SK-N-DZ (cell line): ENCODE measurements at places on chromosomes 13 and 19.

DNA sequence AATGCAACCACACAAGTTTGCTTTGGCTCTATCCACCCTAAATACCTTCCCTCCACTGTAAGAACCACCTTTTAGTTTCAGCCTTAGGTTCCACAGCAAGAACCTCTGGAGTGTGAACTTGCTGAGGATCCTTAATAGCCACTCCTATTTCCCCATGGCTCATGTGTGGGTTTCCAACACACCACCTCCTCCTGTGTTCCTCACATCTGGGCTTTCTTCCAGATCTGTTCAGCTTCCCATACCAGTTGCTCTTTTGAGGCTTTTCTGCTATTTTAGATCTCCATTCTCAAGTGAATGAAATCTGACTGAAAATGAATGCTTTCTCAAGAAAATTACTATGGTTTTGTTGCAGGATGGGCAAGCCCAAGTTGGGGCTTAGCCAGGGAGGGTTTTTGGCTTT lies 104.8 kb upstream of the MIR17HG start:
- DNase-seq: no peak

DNA sequence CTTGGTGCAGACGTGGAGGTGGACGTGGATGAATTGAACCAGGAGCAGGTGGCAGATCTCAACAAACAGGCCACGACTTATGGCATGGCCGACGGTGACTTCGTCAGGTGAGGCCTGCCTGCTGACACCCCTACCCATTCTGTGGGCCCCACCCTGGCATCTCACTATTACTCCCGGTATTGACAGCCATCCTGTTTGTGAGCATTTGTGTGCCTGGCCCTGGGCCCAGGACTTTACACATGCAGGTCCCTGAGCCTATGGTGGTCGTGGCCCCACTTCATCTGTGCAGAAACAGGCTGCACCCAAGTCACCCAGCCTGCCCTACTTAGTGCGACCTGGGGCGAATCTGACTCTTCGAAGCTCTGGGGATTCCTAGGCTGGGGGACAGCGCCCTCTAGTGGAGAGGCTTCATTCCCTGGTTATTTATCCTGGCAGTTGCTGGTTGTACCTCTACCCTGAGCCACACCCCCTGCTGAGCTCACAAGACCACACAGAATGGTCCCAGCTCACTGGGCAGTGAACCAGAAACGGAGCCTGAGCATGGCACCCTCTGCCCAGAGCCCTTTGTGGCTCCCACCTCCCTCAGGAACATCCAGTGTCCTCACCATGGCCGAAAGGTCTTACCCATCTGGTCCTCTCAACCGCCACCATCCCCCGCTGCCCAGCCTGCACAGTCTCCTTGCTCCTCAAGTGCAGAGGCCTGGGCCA lies 16.9 kb downstream of the ZNF296 start:
- peak; percentile 54 for DNase-seq

DNA sequence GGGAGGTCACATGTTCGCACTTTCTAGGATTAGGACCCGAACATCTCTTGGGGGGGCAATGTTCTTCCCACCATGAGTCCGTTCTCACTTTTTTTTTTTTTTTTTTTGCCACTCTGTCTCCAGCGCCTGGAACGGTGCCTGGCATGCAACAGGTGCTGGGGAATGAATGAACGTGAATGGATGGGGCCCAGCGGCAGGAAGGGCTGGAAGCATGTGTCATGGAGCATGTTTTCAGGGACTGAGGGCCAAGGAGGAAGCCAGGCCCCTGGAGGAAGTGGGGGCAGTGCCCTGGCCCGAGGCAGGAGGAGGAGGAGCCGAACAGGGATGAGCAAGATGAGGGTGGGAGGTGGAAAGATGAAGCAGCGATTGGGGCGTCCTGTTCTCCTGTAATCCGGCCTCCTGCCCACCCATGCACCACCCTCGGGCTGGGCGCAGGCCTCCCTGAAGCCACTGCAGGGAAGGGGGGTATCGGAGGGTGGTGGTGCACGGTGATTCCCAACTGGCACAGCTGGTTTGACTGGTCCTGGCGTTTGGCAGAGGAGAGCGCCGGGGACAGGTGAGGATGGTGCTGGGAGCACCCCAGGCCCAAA lies 8.8 kb upstream of the SULT2B1 start:
- no peak for DNase-seq

DNA sequence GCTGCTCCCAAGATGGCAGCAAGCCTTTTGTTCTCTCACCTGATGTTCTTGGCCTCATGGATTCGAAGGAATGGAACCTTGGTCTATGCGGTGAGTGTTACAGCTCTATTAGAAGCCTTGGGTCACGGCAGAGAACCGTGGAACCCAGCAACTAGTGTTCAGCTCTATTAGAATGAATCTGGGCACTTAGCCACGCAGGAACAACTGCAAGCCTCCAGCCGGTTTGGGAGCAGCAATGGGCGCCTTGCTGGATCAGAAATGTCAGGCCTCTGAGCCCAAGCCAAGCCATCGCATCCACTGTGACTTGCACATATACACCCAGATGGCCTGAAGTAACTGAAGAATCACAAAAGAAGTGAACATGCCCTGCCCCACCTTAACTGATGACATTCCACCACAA lies 1100.7 kb upstream of the PRR20A start:
- no peak for DNase-seq

DNA sequence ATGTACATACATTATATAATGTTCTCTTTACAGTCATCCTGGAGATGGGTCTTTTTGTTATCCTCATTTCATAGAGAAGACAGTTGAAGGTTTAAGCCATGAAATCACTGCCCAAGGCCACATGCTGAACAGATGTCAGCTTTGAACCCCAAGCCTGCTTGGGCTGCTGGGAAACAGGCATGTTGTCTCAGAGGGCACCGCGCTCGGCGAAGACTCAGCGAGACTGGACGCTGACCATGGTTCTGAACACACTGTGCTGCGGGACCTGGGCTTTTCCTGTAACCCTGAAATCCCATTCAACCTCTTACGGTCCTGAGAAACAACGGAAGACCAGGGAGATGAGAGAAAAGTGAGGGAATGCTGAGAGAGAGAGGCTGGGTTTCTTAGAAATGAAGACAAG lies 27.3 kb downstream of the LRFN3 start:
- DNase-seq: no peak

DNA sequence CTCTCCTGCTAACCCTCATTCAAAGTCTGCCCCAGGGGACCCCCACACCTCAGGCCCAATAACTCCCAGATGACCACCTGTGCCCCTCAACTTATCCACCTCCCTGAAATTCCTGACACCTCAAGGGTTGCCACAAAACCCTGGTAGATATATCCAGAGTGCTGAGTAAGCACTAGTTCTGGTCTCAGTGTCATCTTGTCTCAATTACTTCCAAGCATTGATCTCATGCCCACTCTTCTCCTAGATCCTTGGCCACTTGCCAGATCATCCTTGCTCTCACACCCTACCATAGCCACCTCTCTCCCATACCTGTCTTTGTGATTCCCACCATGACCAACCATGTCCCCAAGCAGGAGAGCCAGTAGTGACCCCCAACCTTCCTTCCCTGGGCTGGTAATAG lies 2.0 kb downstream of the ZNF416 start:
- DNase-seq: no peak

GRCh38 chr13:79671420-79671819 lies 190.5 kb downstream of the NDFIP2 start:
- no peak for DNase-seq

GRCh38 chr19:46603195-46603637 lies 2.1 kb downstream of the CALM3 start:
- no peak for DNase-seq

DNA sequence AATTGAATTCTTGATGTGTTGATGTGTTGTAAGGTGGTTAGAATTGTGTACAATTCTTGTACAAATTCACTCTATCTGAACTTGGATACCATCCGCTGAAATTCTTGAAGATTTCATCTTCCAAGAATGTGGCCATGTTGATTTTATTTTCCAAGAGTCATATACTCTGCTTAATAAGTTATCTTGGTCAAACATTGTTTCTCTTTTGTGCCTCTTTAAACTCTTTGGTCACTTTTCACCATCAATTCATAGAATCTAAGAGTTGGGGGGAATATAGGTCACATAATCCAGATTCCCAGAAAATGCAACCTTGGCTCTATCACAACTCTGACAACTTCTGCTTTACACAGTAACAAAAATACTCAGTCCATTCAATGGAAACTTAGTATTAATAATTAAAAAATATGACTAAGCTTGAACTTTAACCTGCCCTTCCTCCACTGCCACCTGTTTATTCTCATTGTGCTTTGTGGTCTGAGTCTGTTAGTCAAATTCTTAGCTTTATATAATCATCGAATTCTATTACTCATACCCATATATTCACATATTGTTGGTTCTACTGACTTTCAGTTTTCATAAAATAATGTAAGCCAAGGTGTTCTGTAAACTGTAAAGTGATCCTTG lies 373.2 kb downstream of the LMO7 start:
- DNase-seq: no peak

DNA sequence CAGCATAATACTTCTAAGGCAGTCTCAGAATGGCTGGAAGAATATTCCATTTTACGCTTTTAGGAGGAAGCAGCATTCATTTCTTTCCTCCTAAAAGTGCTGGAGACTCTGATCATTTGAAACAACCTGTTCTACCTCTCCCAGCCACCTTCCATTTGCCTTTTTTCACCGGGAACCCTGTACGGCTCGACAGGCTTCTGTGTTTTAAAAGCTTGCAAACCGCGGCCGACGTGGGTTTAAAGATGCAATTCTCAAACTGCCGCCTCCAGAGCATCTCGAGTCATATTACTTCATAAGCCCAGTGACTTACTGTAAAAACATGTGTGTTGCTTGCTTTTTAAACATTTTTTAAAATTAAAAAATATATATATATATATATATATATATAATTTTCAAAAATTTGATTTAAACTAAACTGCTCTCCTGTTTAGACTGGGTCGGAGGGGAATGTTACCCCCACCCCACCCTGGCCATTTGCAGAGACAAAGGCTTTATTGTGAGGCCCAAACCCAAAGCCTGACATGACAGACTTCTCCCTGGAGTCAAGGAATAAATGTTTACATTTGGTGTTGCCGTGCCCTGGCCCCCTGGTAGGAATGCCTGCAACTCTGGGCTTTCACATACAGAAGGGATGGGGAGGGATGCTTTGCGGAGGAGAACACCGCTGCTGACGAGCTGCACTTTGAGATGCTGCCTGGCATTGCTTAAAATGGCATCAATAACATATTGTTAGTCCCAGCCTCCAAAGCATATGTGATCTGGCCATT lies 30.4 kb downstream of the ZNF536 start:
- DNase-seq: no peak

- no peak for DNase-seq
Measured at GRCh38 chr19:2233601-2234280, 2.4 kb downstream of the PLEKHJ1 start.

GRCh38 chr13:91546900-91547299 lies 148.5 kb downstream of the GPC5 start:
- no peak for DNase-seq

GRCh38 chr13:105798541-105798940 lies 736.9 kb downstream of the EFNB2 start:
- DNase-seq: no peak
